ENCODE measurements at places on chromosomes 5 and 9.

DNA sequence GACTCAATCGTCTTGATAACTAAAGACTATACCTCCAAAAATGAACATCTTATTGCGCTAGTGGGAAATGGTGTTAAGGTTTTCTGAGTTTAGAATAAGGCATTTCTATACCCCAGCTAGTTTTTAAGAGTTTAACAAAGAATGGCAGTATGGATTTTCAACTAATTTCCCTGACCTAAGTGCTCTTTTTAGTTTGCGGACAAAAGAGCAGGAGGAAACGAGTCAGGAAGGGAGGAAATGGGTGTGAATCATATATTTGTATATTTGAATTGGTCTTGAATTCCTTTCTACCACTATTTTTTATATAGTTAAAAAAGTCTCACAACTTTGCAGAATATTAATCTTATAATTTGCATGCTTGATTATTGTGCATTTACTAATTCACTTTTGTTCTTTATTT lies 516.3 kb upstream of the ZNF608 start:
- DNase-seq, result no peak

DNA sequence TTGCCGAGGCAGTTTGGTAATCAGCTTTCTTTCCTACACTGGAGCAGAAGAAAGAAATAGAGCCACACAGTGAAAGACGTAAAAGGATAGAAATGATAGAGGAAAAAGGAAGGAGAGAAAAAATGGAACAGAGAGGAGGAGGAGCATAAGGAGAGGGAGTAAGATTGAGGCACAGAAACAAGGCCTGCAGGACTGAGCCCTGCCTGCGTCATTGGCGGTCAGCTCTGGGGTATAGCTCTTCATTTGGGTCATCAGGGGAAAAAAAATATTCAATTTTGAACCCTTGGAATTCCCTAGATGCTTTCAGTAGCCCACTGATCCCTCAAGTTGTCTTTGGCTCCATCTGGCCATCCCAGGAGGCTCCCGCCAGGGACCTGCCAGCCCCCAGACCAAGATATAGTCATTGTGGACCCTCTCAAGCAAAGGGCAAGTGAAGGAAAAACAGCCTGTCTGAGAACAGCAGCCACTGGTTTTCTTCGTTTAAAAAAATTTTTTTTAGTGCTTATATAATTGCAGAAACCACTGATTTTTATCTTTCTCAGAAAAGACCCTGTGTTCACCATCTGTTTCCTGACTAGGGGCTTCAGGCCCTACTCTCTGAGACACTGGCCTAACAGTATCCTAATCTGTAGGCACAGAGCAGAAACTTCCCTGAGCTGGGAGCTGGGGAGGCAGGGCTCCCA lies 31.3 kb upstream of the MATR3 start:
- no peak for DNase-seq

GRCh38 chr9:124354346-124355038 lies 60.8 kb downstream of the PSMB7 start:
- no peak for DNase-seq

DNA sequence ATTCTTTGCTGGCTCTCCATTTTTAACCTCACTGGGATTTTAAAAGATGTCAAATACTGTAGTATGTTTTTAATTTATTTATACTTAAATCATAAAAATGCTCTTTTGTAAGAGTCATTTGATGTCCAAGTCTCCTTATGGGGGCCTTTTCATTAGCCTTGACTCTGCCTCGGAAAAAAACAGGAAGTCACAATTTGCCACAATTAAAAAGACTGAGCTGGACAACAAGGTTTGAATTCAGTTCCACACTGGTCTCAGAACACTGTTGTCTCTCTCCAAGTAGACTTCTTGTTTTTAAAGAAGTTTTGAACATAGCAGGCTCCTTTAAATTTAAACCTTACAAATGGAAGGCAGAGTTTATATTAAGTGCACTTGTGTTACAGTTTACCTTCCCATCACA lies 444.2 kb downstream of the ACTL7B start:
- DNase-seq, result no peak

GRCh38 chr9:72583370-72583769 lies 62.0 kb downstream of the TMC1 start:
- DNase-seq, result no peak

GRCh38 chr5:72543811-72544210 lies 36.6 kb upstream of the ZNF366 start:
- DNase-seq, result no peak

- DNase-seq, result no peak
Observed at GRCh38 chr5:168992016-168992415, 308.9 kb downstream of the SLIT3 start.

DNA sequence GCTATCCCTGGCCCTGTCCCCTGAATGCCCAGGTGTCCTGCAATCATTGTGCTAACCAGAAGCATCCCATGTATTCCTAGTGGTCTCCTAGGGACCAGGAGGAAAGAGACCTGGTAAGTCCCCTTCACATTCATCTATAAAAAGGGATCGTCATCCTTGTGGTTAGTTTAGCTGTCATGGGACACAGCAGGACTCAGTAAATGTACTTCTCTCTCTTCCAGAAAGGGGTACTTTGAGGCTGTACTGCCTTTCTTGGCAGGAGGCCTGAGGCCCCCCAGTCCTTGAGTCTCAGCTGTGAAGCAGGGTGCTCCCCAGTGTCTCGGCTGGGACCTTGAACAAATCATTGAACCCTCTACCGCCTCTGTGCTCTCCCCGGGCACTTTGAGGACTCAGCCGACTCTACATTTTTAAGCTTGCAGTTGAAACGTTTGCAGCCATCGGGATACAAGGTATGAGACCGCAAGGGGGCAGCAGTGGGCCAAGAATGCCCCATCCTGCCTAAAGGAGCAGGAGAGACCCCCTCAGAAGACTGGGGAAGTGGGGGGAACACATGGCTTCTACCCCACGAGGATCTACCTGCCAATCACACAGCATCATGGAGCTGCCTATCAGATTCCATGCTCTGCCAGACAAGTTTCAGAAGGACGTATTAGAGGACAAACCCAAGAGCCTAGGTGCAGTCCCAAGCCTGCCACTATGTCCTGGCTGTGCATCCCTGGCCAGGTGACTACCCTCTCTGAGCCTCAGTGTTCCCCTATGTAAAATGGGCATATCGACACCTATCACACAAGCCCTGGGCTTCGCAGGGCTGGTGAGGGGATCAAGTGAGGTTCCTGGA lies 2.4 kb upstream of the PHYKPL start:
- DNase-seq, result peak; percentile 24

- no peak for DNase-seq
Observed at GRCh38 chr5:33523208-33523771, 82.5 kb downstream of the TARS1 start.

DNA sequence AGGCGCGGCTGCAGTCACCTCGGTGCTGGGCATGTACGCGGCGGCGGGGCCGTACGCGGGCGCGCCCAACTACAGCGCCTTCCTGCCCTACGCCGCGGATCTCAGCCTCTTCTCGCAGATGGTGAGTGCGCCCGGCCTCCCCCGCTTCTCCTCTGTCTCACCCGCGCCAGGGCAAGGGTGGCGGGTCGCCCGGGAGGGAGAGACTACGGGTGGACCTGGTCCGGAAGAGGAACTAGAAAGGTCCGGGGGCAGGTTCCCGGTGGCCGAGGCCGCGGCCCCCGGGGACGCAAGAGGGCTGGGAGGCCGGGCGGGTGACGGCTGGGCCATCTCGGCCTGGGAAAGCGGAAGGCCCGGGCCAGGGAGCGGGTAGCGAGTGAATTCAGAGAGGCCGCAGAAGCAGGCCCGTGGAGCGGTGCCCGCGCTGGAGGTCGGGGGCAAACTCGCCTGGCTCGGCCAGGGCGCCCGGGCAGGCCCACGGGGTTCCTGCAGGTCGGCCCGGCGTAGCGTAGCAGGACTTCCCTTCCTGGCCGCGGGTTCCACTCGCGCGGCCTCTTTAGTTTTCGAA lies 711 bp downstream of the IRX1 start:
- no peak for DNase-seq

- no peak for DNase-seq
Observed at GRCh38 chr9:132494857-132495256, 84.8 kb downstream of the CFAP77 start.

GRCh38 chr5:159886296-159886695 lies 30.0 kb upstream of the ADRA1B start:
- peak; percentile 48 for DNase-seq

DNA sequence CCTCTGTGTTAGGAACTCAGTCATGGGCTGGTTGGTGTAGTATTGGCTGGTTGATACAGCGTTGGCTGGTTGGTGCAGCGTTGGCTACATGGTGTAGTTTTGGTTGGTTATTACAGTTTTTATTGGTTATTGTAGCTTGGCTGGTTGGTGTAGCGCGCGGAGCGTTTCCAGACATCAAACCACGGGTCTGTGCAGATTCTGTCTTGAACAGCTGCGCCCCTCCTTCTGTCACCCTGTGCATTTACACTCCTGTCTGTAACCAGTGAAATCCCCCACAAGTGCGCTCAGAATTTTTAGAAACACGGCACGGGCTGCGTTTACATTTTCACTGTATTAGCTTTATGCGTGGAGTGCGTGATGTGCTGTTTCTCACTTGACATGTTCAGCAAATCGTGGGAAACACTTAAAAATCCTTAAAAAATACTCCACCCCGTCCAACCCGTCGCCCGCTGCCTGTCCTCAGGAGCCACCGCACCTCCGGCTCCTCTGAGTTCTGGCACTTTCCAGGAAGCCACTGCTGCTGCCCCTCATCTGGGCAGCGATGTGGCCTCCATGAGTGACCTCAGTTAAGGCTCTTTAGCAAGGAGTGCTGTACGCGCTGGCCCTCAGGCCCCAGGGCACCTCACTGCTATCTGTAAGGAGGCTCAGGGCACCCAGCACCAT lies 20.8 kb downstream of the NKD2 start:
- no peak for DNase-seq

GRCh38 chr5:16976625-16977008 lies 40.5 kb upstream of the MYO10 start:
- no peak for DNase-seq

DNA sequence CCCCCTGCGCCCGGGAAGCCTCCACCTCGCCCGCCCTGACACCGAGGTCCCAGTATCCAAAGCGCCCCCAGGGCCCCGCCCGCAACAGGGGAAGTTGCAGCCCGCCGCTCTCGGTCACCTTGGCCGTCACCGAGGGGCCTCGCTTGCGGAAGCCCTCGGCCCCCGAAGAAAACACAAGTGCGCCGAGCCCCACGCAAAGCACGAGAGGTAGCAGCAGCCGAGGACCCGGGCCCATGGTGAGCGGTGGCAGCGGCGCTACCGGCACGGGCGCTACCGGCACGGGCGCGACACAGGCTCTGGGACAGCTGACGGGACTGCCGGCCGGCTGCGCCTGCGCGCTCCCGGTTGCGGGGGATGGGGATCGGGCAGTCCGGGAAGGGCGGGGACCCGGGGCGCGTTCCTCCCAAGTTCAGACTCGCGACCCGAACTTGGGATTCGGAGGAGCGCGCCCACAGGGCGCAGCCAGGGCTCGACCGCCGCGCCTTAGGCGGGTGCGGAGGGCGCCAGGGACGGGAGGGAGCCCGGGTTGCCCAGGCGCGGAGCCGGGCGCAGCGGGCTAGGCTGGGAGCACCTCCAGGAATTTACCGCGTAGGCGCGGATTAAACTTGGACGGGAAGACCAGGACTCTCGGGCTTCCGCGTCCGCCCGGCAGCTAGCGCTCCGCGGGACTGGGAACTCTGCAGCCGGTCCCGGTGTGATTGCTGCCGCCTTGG lies at the start of gene PPIC:
PPIC (minus strand) TSS at position 335 of the 713 bp plus-strand sequence; CDS start at position 235, 100 bp downstream.
- peak; percentile 25 for DNase-seq

GRCh38 chr9:120926397-120926928 lies at the start of gene TRAF1:
TSS of gene TRAF1 (minus strand) at chr9:120926796. CDS start at chr9:120926075, 721 bp downstream.
- no peak for DNase-seq

DNA sequence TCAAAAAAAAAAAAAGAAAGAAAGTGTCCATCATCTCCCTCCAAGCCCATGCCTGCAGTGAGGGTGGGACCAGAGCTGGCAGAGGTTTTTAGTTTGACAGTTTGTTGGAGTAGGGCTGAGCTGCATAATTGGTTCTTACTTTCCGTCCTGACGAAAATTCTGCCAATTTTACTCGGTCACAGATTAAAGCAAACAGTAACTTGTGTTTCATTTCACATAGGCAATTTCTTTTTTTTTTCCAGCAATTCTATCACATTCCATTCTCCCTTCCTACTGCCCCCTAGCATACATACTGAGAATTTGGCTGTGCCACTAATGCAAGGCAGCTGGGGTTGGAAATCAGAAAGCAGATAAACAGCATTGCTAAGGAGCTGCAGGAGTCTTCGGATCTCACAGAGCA lies 132.4 kb downstream of the FRMD3 start:
- no peak for DNase-seq

- no peak for DNase-seq
Observed at GRCh38 chr5:133846478-133847226, 121.8 kb downstream of the C5orf15 start.

- DNase-seq, result no peak
Observed at GRCh38 chr5:78591972-78592700, 56.4 kb downstream of the LHFPL2 start.

DNA sequence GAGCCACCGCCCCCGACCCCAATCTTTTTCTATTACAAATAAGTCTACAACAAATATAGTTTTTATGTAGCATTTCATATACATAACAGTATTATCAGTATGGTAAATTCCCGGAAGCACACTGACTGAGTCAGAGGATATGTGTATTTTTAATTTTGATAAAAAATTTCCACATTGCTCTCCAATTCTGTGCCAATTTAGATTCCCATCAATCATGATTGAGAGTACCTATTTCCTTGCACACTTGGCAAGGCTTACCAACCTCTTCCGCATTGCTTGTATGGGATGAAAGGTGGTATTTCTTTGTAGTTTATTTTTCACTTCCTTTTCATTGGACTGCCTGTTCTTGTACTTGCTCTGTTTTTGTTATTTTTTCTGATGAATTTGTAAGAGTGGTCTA lies 204.6 kb downstream of the RFX3 start:
- no peak for DNase-seq

GRCh38 chr9:126517833-126518356 lies 95.8 kb upstream of the LMX1B start:
- DNase-seq, result peak; percentile 9

- DNase-seq, result no peak
Observed at GRCh38 chr5:55027595-55027994, 3.5 kb downstream of the GZMK start.

- peak; percentile 15 for DNase-seq
Observed at GRCh38 chr5:126354012-126354857, 69.0 kb upstream of the GRAMD2B start.

GRCh38 chr5:130206686-130207085 lies 302.4 kb downstream of the CHSY3 start:
- DNase-seq, result no peak

DNA sequence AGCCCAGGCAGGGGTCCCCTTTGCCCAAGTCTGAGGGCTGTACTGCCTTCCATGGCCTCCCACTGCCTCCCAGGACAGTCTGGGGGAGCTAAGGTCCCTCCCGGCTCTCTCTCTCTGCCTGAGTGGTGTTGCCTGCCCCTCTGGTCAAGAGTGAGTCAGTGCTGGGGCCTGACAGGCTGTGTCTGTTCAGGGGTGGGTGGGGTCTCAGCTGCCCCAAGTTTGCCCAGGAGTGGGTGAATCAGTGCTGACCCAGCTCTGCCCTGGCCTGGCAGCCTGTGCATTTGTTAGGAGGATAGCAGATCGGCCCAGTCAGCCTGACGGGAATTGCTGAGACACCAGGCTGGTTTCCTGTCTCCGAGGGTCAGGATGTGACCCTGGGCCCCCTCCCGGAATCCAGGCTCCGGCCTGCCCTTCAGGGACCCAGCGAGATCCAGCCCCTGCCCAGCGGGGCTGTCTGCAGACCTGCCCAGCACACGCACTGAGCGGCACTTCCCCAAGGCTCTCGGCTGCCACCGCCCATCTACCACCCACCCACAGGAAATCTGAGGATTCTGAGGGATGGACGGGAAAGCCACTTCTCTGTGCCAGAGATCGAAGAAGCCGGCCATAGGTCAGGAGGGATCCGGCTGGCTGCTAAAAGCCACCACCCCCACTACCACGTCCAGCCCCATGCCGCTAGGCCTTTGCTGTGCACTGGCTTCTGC lies 15.9 kb downstream of the ENG start:
- DNase-seq, result no peak

- DNase-seq, result no peak
Observed at GRCh38 chr5:179060116-179061008, at the start of gene ZNF354C. TSS of gene ZNF354C (plus strand) at chr5:179060373. CDS start at chr5:179062069, 1,696 bp downstream.
